ENCODE measurements at places on chromosomes 4 and X.

DNA sequence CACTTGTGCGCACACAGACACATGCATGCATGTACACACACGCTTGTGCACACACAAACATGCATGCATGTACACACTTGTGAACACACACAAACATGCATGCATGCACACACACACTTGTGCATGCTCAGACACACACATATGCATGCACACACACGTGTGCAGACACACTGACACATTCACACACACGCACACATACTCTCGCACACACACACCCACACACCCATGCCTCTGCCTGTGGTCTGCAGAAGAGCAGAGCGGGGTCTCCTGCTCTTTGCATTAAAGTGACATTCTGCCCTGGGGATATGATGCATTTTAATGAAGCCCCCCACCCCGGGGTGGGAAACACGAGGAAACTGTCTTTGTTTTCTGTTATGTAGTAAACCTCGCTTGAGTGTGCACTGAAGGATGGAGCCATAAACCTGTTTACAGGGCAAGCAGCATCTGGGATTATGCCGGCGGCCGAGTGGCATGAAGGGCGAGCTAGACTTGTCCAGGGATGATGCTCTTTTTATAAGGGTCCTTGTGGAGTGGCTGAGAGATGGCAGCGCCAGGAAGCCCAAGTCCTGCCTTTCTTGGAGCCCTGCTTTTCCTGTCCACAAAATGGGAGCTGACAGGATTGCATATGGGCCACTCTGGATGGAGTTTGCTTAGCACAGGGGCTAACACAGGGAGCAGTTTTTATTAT, 17.8 kb downstream of the PSAPL1 start:
- DNase-seq, result no peak

- DNase-seq, result no peak
These were observed 30.9 kb downstream of the CD38 start for GRCh38 chr4:15809058-15809457.

GRCh38 chrX:3317191-3317718, 29.2 kb downstream of the MXRA5 start:
- no peak for DNase-seq

GRCh38 chr4:6845027-6845426, 62.5 kb downstream of the KIAA0232 start:
- DNase-seq, result no peak

DNA sequence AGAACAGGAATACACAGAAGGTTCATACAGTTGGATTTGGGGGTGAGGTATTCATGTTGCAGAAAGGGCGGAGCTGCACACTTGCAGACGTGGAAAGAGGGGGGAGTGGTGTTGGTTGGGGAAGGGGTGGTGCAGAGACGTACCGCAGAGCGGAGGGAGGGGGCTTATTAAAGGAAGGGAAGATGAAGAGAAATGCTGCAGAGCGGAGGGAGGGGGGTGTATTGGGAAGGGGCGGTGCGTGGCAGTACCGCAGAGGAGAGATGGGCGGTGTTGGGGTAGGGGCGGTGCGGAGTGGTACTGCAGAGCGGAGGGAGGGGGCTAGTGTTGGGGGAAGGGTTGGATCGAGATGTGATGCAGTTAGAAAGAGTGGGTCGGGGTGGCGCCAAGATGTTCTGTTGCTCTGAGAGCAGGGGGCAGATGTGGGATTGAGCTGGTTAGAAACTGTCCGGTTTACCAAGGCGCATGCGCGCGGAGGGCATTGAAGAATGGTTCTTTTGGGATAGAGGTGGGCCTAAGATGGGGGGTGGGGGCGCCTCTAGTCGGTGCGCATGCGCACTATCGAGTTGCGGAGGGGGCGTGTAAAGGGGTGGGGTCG, 900 bp downstream of the TRO start:
- peak; percentile 14 for DNase-seq

- peak; percentile 14 for DNase-seq
These were observed 24.2 kb upstream of the VSIG1 start for GRCh38 chrX:108020631-108021030.

DNA sequence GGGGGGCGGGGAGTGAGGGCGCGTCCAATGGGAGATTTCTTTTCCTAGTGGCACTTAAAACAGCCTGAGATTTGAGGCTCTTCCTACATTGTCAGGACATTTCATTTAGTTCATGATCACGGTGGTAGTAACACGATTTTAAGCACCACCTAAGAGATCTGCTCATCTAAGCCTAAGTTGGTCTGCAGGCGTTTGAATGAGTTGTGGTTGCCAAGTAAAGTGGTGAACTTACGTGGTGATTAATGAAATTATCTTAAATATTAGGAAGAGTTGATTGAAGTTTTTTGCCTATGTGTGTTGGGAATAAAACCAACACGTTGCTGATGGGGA, 1.1 kb downstream of the HTT start:
- no peak for DNase-seq

DNA sequence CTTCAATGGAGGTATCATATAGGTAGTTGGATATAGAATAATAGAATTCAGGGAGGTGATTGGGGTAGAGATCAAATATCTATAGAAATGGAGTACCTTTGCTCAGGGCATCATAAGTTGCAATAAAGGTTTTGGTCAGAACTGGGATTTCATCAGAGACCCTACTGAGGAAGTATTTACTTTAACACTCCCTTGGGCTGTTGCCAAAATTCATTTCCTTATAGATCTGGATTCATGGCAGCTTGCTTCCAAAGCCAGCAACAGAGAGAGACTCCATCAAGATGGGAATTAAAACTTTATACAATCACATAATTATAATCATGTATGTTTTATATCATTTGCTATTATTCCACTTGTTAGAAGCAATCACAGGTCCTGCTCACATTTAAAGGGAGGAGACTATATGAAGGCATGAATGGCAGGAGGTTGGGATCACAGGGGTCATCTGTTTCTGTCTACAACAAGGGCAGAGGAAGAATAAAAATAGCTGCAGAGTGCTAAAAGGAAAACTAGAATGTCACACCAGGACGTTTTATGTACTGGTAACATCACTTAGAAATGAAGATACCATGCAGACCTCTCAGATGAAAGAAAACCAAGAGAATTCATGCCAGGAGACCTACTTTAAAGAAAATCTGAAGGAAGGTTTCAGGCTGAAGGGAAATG, 902.1 kb upstream of the LCORL start:
- DNase-seq, result no peak

- DNase-seq, result peak; percentile 91
These were observed 406.5 kb downstream of the IQCM start for GRCh38 chr4:149409146-149409545.
